Astrocyte (in vitro differentiated cells and primary cell): ENCODE measurements at places on chromosomes 16 and 17. TPM values are rescaled to one million over a fixed set of nuclear protein-coding genes. Genes with fewer than 3 reads are reported as not detected.

FAM117A gene
- 5.4 and 8.0 TPM in 2 replicates for total RNA-seq

FBXW10B gene
- 2.4 and 3.9 TPM in 2 replicates for total RNA-seq

EPN3 gene
- 0.24 and 1.7 TPM in 2 replicates for total RNA-seq

DNA sequence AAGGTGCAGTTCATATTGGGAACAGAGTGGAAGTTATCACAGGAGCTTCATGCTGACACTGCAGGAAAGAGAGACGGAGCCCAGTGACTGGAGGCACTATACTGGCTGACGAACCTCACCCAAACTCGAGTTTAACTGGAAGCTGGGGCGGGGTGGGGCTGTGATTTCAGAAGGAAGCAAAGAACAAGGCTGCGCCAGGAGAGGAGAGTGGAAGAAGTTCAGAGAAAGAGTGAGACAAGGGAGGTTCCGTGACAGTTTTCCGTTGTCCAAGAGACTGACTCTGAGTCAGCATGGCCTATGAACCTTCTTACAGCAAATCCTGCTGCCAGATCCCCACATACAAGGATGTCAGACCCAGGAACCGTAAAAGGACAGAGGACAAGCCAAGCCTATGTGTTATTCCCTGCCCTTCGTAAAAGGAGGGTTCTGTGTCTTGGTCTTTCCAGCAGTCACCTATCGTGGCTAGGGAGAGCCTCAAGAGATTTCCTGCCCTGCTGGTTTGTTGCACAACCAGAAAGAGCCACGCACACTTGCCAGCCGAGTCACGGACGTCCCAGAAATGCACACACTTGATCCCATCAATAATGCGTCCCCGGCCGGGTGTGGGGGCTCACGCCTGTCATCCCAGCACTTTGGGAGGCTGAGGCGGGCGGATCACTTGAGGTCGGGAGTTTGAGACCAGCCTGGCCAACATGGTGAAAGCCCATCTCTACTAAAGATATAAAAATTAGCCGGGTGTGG is 5.1 kb downstream of the PITPNA start:
- peak; percentile 48 for DNase-seq
- peak overlapping the region; percentile 45 for H3K27ac ChIP-seq
- H3K36me3 ChIP-seq = peaks cover 12% of the 10 kb centered on the region
- H3K4me1 ChIP-seq = peaks cover 21% of the 10 kb centered on the region

DNA sequence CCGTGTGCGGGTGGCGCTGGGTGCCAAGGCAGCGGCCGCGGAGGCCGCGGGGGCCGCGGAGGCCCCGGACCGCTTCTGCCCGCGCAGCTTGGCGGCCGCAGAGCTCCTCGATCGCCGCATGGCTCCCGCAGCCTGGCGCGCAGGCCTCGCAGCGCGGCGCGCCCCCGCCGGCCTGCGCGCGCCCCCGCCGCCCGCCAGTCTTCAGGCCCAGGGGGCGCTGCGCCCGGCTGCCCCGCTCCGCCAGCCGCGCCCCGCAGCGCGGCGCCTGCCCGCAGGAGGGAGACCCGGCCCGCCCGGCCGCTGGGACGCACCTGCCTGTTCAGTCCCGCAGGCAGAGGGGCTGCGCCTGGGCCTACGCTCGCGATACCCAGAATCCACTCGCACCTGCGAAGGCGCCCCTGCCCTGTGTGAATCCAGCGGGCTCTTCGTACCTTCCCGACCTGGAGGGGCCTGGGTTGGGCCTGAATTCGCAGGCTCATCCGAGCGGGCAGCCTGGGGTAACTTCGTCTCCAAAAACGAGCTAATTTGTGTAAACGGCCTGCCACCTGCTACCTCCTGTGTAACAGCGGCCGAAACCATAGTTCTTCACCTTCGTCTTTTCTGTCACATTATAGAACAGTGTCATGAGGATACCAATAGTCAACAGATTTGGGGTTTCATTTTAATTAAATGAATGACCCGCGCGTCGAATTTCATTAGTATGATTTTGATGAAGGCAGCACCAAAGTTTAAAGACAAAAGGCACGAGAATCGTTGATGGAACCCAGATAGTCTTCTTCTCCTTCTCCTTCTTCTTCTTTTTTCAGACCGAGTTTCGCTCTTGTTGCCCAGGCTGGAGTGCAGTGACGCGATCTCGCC is at the start of gene CENPV:
CENPV (minus strand) TSS at position 153 of the 858 bp plus-strand sequence; CDS start at position 120, 33 bp downstream.
- peak; percentile 27 for DNase-seq
- no peaks in the 10 kb centered on the region for H3K27me3 ChIP-seq
- H3K36me3 ChIP-seq = peaks cover 8% of the 10 kb centered on the region
- peaks cover 3% of the 10 kb centered on the region for H3K4me1 ChIP-seq
- H3K4me3 ChIP-seq = peak within 1 kb of the TSS; percentile 88

- H3K36me3 ChIP-seq = no peaks in the 10 kb centered on the region
- DNase-seq = no peak
- H3K27ac ChIP-seq = no peak overlapping the region
- no peaks in the 10 kb centered on the region for H3K27me3 ChIP-seq
- no peak overlapping the region for H3K4me3 ChIP-seq
- H3K4me1 ChIP-seq = no peaks in the 10 kb centered on the region
Measured at GRCh38 chr17:55228683-55229192, 36.0 kb upstream of the HLF start.

DNA sequence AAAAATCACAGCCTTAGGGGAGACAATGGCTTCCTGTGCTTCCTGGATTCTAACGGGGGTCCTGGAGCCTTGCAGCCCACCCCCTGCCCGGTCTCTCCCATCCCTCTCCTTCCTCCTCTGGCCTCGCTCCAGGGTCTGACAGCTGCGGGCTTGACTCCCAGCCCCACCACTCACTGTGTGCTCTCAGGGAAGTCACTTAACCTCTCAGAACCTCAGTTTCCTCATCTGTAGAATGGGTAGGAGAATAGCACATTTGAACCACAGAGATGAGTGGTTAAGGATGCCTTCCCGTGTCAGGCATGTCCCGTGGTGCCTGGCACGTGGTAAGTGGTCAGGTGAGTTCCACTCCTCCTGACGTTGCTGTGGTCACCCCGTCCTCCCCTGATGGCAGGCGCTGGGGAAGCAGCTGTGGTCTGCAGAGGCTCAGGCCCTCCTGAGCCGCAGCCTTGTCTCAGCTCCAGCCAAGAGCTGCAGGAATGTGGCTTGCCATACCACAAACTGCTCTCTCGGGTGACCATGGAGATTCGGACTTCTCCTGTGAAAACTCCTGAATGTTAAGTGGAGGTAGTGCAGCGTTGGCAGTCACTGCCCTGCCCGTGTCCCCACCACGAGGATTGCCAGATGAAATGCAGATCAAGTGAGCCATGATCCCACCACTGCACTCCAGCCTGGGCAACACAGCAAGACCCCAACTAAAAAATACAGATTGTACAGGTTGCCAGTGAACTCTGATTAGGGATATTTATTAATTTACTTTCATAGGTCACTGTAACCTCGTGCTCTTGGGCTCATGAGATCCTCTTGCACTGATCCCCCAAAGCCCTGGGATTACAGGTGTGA is 85.7 kb downstream of the NT5M start:
- H3K36me3 ChIP-seq = no peaks in the 10 kb centered on the region
- H3K4me3 ChIP-seq = no peak overlapping the region
- peaks cover 3% of the 10 kb centered on the region for H3K27me3 ChIP-seq
- DNase-seq = peak; percentile 85
- no peak overlapping the region for H3K27ac ChIP-seq

- DNase-seq = no peak
- no peaks in the 10 kb centered on the region for H3K27me3 ChIP-seq
- peaks cover 31% of the 10 kb centered on the region for H3K36me3 ChIP-seq
- H3K27ac ChIP-seq = peak overlapping the region; percentile 97
Measured at GRCh38 chr17:49707246-49707607, 537 bp downstream of the SLC35B1 start.

GRCh38 chr16:17184026-17184425 is 286.7 kb downstream of the XYLT1 start:
- DNase-seq = no peak
- H3K36me3 ChIP-seq = peaks cover 5% of the 10 kb centered on the region
- H3K4me1 ChIP-seq = no peaks in the 10 kb centered on the region

DNA sequence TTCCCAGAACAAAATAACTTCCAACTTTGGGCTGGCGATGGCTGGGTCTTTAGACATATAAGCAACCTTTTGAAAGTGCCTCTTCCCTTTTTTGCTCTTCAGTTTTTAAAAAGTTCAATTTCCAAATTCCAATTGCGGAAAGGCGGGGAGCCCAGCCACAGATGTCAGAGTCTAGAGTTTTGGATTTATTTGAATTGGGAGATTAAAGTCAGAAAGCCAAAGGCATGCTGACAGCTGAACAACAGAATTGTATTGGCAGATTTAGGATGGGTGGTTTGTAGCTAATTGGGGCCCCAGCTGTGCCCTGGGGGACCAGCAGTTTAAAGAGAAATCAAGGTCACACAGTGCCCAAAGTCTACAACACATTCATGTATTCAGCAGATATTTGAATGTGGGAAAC is 10.5 kb downstream of the YPEL2 start:
- no peak for DNase-seq
- no peaks in the 10 kb centered on the region for H3K4me1 ChIP-seq
- no peak overlapping the region for H3K27ac ChIP-seq
- H3K36me3 ChIP-seq = no peaks in the 10 kb centered on the region
- peaks cover 17% of the 10 kb centered on the region for H3K27me3 ChIP-seq

GRCh38 chr17:11170881-11171280 is 70.1 kb upstream of the SHISA6 start:
- DNase-seq = no peak
- H3K27me3 ChIP-seq = no peaks in the 10 kb centered on the region

FXR2 gene
- 54.3 and 60.2 TPM in 2 replicates for total RNA-seq

DNA sequence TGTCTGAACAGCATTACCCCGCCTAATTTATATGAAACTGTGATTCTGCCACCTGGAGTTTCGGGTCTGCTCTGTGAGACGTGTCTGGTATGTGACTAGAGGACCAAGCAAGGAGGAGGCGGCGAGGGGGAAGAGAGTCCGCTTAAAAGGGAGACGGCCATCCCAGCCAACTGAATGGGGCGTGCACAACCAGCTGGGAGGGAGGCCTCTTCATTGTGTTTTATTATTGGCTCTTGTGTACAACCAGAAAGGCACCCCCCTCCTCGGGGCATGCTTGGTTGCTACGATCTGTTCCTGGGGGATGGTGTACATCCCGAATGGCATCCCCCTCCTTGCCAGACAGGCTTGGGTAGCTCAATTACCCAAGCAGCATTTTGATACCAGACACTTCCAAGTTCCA is 384.5 kb upstream of the SALL1 start:
- no peaks in the 10 kb centered on the region for H3K27me3 ChIP-seq
- H3K4me1 ChIP-seq = peaks cover 16% of the 10 kb centered on the region
- H3K36me3 ChIP-seq = no peaks in the 10 kb centered on the region
- no peak overlapping the region for H3K4me3 ChIP-seq
- no peak overlapping the region for H3K27ac ChIP-seq

DNA sequence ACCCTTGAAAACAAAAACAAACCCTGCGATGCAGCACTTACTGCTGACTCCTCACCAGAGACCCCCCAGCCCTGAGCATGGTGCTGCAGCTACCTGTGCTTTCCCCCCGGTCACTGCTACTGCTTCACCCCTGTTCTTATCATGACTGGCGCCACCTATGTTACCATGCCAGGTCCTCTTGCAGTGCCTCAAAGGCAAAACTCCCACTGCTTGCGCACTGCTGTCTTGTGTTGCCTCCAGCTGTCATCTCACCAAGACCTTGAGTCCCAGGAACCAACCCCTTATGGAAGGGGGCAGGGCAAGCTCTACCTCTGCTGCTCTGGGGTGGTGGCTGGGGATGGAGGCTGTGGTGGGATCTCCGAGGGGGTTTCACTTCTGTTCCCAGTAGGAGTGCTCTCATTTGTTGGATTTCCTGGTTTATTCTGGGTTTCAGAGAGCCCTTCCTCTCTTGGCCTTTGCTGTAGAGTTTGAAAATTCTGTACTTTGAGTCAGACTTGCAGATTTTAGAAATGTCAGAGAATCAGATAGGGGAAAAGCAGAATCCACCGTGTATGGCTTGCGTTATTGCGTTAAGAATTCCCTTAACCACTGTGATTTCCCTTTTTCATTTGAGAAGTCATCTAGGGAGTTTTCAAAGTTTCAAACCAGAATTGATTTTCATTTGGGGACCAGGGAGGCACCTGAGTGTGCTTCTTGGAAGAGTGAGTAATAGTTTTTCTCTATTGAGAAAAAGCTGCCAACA is 96.6 kb downstream of the SPECC1 start:
- no peaks in the 10 kb centered on the region for H3K4me1 ChIP-seq
- DNase-seq = no peak
- peaks cover 4% of the 10 kb centered on the region for H3K27me3 ChIP-seq
- no peak overlapping the region for H3K4me3 ChIP-seq
- no peak overlapping the region for H3K27ac ChIP-seq

TBC1D26 gene
- total RNA-seq = 0.14 and 0.77 TPM in 2 replicates

EVPLL gene
- not detected in 2 replicates for total RNA-seq

DNAAF8 gene
- total RNA-seq = 2.7 and 2.9 TPM in 2 replicates

MYH1 gene
- total RNA-seq = not detected in 2 replicates
